Activated T-cell treated with anti-CD3 and anti-CD28 coated beads, Interleukin-2, amount 50 U/mL, for 48 hours (primary cell): ENCODE measurements at places on chromosomes 3 and 15.

DNA sequence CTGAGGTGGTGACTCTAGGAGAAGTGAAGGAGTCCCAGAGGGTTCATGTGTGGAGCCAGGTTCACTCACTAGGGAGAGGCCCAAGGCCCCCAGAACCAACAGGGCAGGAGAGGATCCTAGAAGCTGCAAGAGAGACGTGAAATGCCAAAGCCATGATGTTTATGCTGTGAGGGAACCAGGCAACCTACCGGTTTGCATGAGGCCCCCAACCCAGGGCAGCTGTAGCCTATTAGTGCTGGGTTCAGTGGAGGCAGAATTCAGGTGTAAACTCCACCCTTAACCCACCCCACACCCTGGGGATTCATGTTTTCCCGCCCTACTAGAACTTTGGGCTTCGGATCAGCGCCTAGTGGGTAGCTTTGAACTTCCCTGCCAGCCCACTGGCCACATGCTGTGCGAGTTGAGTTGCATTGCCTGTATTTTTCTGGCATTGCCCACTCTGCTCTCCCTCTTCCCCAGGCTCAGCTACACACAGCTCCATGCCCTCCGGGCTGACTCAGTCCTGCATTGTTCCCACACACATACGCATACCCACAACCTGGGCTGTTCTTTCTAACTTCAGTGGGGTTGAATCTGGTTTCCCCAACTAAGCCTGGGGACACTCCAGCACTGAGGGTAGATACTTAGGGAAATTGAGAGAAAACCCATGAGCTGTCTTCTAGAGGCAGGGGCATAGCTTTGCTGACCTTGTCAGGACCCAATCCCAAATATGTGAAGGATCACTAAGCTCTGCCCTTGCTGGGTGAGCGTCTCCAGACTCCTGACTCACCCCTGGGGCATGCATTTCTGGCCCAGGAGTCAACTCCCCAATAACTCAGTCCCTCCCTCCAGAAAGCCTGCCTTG, 2.0 kb upstream of the ZBTB47 start:
- DNase-seq: no peak

GRCh38 chr3:31371484-31372177, 161.1 kb upstream of the STT3B start:
- no peak for DNase-seq

DNA sequence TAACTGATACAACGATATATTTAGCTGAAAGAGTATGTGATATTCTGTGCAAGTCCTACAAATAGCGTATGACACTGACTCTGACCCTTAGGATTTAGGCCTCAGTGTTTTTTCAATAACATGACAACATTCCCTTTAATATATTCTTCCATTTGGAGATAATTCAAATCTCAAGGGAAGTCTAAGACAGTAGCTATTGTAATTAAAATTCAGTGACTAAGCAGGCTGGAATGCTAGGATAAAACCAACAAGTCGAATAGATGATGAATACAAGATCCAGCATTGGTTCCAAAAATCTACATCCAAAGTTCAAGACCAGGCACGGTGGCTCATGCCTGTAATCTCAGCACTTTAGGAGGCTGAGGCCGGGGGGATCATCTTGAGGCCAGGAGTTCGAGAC, 56.2 kb downstream of the QTRT2 start:
- no peak for DNase-seq

- DNase-seq: no peak
Measured at GRCh38 chr3:108973019-108973418, 19.3 kb upstream of the GUCA1C start.

GRCh38 chr15:66832664-66833063, 130.6 kb downstream of the SMAD6 start:
- no peak for DNase-seq
